T-helper 17 cell (primary cell): ENCODE measurements at places on chromosomes 5 and 9. TPM values are rescaled to one million over a fixed set of nuclear protein-coding genes. Genes with fewer than 3 reads are reported as not detected.

The PHF24 gene
- not detected for total RNA-seq

The DIPK1B gene
- total RNA-seq, result 1.3 TPM

The BOD1 gene
- total RNA-seq, result 21.8 TPM

The PNPLA7 gene
- total RNA-seq, result 7.5 TPM

The HMCN2 gene
- total RNA-seq, result not detected

The DDX46 gene
- 47.2 TPM for total RNA-seq

The NKD2 gene
- not detected for total RNA-seq

The DND1 gene
- 1.2 TPM for total RNA-seq

- no peak for DNase-seq
Measured at GRCh38 chr5:151414536-151414935, 32.9 kb upstream of the SLC36A1 start.

DNA sequence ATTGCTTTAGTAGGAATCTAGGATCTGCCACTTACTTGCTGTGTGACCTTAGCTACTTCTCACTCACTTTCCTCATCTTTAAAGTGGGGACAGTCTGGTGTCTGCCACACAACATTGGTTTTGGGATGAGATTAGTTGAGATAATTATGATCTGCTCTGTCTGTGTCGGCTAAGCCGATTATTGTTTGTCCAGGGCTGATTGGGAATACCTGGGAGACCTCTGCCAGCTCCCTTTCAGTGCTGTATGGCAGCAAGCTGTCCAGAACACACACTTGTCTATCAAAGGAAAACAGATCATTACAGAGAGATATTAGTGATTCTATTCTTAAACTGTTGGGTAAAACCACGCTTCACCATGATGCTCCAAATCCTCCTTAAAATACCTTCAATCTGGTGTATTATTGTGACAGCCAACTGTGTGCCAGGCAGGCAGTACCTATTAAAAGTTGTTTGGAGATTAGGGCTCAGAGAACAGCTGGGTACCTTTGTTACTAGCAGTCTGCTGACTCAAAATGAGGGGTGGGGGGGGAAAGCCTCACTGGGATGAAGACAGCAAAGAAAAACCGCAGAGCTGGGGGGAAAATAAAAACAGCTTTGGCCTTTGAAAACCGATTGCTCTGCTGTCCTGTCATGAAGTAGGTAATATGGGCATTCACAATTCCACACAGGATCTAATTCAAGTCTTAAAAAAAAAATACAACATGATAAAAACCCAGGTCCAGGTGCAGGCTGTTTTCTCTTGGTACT lies 458.4 kb upstream of the C9orf72 start:
- no peak for DNase-seq

- DNase-seq, result no peak
Measured at GRCh38 chr9:91245431-91246313, 116.0 kb downstream of the AUH start.

DNA sequence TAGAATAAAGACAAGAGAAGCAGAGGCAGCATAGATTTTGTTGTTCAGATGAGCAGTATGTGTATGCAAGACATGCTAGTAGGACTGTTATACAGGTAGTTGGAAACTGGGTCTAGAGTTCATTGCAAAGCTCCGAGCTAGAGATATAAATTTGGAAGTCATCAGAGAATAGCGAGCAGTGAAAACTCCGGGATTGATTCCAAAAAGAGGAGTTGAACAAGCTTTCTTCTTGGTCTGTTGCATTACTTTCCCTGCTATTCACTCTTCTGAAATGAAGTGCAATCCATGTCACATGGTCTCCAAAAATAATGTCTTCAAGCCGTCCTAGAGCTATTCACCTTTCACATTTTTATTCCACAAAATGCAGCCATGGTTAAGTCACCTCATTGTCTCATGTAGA lies 67.9 kb upstream of the ZNF462 start:
- DNase-seq, result no peak

GRCh38 chr5:76638479-76638878 lies 15.3 kb upstream of the F2RL2 start:
- DNase-seq, result no peak

GRCh38 chr5:9329125-9329524 lies 216.8 kb downstream of the SEMA5A start:
- DNase-seq, result no peak

DNA sequence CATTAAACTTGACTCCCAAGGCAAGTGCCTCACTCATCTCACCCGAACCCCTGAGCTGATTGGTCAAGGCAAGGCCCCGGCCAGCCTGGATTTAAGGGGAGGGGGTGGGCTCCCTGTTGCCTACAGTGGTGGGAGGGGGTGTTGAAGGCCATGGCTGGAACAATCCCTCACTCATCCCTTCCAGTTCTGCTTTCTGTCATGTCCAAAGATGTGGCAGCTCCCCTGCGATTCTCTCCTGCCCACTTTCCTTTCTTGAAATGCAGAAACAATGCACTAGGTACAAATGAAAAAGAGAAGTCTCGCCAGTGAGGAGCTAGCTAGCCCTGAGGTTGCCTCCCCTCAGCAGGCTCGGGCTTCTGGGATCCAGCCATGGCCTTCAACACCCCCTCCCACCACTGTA lies 240.9 kb downstream of the SYK start:
- no peak for DNase-seq

GRCh38 chr9:98142925-98143481 lies 24.0 kb upstream of the TRIM14 start:
- no peak for DNase-seq

- no peak for DNase-seq
Measured at GRCh38 chr9:3401221-3401954, 124.4 kb downstream of the RFX3 start.

GRCh38 chr9:115192835-115193525 lies 75.0 kb upstream of the TNC start:
- DNase-seq, result no peak
